SW 1271 (cell line): ENCODE measurements at places on chromosomes 12 and 14.

- DNase-seq: no peak
Measured at GRCh38 chr14:103084021-103084919, at the start of gene LBHD2. Gene LBHD2, plus strand, starts transcription at chr14:103084210. Its CDS starts 1,803 bp downstream, at chr14:103086013.

DNA sequence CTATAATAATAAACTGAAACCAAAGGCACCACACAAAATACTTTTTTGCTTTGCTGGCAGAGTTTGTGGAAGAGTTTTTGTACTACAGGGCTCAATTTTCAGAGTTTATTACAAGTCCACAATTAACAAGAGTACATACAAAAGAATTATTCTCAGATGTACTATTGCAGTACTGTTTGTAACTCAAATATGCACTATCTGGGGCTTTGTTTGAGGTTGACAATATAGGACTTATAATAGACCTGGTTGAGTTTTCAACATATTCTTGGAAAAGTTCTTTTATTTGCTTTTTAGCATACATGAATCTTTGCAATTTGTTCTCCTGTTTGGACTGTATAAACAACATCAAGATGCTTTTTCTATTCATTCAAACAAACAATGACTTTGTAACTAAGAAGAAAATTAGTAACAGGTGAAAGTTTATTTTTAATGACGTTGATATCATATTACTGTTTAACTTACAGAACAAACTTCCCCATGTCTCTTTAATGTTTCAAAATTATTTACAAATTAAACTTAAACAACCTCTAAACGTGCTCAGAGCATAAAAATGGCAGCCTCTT lies 407.4 kb upstream of the PRICKLE1 start:
- no peak for DNase-seq

DNA sequence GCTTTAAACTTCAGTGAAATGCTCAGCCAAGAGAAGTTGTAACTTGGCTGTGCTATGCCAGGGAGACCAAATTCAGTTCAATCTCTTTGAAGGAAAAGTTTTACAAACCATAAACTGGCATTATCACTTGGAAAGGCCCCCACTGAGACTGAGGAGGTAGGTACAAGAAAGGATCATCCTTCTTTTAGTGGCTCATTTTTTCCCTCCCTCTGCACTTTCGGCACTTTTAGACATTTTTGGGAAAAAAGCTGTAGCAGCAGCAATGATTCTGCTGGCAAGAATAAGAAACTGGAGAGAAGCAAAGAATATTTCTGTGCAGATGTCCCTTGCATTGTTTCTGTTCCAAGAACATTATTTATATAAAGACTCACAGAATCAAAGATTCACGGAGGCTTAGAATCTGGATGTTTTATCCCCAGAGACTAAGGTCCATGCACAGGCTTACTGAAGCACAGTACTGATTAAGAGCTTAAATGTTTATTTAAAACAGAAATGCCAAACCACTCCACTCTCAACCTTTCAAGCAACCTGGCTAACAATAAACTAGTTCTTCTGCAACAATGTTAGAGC lies 12.3 kb downstream of the ZC2HC1C start:
- no peak for DNase-seq

DNA sequence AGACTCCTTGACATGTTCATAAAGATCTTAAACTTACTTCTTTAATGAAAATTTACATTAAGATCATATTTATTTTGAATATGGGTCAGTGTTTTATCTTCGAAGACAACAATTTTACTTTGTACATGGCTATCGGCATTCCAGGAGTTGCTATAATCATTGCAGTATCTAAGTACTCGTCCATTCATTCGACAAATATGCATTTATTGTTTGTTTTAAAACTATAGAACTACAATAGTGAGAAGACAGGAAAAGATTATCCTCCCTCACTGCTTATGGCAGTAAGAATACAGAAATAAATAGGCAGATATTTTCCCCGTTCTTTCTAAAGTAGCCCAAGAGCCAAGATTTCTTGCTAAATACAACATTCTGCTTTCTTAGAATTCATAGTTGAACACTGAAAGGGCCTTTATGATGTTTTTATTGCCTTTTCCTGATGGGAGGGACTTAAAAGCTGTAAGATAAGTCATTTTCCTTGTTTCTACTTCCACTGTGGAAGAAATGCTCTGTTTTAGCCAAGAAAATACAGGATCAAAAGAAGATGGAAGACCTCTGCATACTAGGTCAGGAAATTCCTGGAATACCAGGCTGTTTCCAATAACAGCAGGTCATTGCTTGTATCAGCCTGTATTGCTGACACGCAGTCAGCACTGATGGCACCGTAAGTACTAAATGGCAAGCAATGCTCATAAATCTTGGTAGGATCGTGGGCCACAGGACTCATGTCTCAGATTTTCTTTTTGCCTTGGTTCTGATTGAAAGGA lies 521.0 kb upstream of the ATP2B1 start:
- no peak for DNase-seq

- DNase-seq: peak; percentile 17
Measured at GRCh38 chr14:51653079-51653774, 1.5 kb downstream of the FRMD6 start.

DNA sequence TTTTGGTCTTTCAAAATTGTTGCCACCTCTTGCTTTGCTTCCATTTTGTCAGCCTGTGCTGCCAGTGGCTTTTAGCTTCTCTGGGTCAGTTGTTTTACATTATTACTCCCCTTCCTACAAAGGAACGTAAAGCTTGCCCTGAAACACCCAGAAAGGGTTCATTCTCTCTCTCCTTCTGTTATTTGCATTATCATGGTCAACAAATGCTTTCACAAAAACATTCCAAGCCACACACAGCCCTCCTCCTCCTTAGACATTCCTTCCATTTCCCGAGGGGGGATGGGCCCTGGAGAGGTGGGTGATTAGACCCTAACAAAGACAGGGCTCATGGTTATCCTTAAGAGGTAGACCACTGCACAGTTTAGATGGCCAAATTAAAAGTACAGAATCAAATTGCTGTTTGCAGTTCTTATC lies 60.4 kb upstream of the SINHCAF start:
- no peak for DNase-seq

GRCh38 chr12:11891346-11891745 lies 179.4 kb upstream of the BCL2L14 start:
- DNase-seq: no peak

- DNase-seq: no peak
Measured at GRCh38 chr14:86675059-86675458, 1145.1 kb downstream of the FLRT2 start.

GRCh38 chr12:90086281-90086680 lies 377.6 kb upstream of the ATP2B1 start:
- DNase-seq: no peak

DNA sequence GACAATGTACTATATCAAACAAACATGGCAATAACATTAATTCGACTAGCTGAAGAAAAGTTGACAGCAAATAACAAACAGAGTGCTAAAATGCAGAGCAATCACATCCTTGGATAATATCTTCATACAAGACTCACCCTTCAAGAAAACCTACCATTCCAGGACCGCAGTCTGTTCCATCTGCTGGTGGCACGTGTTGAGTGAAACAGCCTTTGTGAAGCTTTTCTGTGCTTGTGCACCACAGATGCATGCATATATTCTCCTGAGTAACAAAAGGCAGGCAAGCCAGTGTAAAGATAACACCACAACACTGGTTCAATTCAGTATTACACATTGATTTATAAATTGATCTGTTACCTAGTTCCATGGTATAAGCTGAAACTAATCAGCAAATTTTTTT lies 89.3 kb downstream of the ADAMTS20 start:
- DNase-seq: no peak

GRCh38 chr14:54730156-54730961 lies 163.4 kb downstream of the SAMD4A start:
- DNase-seq: no peak

DNA sequence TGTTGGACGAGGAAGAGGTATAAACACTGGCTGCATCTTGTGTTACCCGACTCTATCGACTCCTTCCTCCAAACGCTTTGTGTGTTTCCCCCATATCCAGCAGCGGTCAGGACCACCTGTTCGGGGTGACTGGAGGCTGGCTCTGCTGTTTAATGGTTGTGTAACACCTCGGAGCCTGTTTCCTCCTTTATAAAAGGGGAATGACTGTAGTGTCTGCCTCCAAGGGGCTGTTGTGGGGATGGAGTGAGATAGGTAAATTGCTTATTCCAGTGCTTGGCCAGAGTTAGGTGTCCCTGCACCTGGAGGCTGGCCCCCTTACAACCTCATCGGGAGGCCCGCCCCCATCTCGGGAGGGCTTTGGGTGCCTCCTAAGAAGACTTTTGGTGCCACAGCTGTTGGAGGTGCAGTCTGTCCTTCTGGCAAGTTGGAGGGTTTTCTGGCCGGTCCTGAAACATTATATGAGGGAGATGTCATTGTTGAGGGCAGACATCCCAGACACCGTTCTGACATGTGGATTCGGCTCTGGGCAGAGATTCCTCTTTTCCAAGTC lies 1.1 kb downstream of the MLXIP start:
- DNase-seq: peak; percentile 17

DNA sequence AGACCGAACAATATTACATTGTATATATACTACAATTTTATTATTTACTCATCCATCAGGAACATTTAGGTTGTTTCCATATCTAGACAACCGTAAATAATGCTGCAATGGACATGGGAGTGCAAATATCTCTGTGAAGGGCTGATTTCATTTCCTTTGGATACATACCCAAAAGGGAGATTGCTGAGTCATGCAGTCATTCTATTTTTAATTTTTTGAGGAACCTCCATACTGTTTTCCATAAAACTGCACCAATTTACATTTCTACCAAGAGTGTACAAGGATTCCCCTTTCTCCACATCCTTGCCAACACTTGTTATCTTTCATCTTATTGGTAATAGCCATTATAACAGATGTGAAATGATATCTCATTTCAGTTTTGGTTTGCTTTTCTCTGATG lies 84.7 kb downstream of the SLC41A2 start:
- no peak for DNase-seq

GRCh38 chr14:68306934-68307789 lies 485.7 kb downstream of the ZFP36L1 start:
- DNase-seq: no peak

GRCh38 chr12:89087876-89088275 lies 264.4 kb downstream of the DUSP6 start:
- DNase-seq: no peak

DNA sequence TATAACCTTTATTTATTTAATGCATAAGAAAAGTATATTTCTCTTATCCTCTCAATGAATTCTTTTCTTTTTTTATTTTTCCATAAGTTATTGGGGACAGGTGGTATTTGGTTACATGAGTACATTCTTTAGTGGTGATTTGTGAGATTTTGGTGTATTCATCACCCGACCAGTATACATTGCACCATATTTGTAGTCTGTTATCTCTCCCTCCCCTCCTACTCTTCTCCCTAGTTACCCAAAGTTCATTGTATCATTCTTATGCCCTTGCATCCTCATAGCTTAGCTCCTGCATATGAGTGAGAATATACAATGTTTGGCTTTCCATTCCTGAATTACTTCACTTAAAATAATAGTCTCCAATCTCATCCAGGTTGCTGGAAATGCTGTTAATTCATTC lies 1900.0 kb upstream of the SEL1L start:
- DNase-seq: no peak

DNA sequence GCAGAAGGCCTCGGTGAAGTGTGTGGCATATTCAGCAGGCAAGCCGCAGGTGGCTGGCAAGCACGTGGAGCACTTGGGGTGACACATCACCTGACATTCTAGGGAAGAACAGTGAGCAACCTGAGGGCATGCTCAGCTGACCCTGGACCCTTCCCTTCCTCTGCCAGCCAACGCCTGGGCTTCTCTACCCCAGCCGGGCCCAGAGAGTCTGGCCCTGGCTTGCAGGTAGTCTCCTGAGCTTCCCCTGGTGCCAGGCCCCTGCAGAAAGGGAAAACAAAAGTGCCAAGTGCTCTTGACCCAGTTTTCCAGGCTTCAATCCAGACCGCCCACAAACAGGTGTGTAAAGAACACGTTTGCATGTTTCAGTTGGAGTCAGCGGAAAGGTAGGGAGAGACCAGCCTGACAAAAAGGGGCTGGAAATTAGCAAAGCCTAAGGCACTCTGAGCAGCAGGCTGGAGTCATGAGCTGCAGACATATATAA lies 45.7 kb downstream of the PRKAB1 start:
- DNase-seq: no peak

- DNase-seq: peak; percentile 31
Measured at GRCh38 chr14:23562822-23563472, 4.6 kb downstream of the AP1G2 start.

DNA sequence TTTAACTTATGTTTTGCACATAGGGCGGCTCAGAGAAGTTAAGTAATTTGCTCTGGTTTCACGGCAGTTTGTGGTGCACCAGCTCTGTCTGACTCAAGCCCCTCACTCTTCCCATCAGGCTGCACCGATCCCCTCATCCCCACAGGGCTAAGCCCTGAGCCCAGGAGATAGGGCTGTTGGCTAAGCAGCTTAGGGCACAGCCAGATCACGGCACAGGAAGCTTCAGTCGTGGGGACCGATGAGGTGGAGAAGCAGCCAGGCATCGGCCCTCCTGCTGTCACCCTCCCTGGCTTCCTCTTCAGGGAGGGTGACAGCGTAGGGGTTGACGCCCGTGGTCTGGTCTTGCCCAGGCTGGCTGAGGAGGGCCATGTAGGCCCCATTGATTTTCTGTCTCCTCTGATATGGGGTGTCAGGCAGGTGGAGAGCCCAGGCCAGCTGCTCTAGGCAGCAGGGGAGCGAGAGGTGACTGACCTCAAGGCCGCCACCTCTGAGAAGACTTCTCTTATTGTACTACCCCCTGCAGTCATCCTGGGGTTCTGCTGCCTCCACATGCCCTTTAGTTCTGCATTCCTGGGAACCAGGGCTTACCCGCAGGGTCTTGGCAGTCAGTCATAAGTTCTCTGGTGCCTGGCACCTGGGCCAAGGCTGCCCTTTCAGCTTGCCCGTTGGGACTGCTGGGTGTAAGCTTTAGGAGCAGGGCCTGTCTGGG lies 166.4 kb downstream of the TSPAN9 start:
- no peak for DNase-seq
